ENCODE measurements at places on chromosomes 7 and 10. TPM values are rescaled to one million over a fixed set of nuclear protein-coding genes. Genes with fewer than 3 reads are reported as not detected.
A peak's percentile ranks its signal among the peaks of the same experiment; 100 is the strongest.

Gene ORAI2
- total RNA-seq: 29.8 TPM

Gene OR2A1
- not detected for total RNA-seq

Gene PNLIP
- total RNA-seq: not detected

Gene IFIT1B
- total RNA-seq: 0.82 TPM

Gene MKI67
- total RNA-seq: 13.6 TPM

Gene MSMB
- not detected for total RNA-seq

Gene ACTL6B
- total RNA-seq: 58.7 TPM

Gene PARG
- 67.7 TPM for total RNA-seq

Gene VOPP1
- 83.1 TPM for total RNA-seq

Gene SUN3
- 0.36 TPM for total RNA-seq

Gene SLC26A3
- total RNA-seq: 0.54 TPM

DNA sequence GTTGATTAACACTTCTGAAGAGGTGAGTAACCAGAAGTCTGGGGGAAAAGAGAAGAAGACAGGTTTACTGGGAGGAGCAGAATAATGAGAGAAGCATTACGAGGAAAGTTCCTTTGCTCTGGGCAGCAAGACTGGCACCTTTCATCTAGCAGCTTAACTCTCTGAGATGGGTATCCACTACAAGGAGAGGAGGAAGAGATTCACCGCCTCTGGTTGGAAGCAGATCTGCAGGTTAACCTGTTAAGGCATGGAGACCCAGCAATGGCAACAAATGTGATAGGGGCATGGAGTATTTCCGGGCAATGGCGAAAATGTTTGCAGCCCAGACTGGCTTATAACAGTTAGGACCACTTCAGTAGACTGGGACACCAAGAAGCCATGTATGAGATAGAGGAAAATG is 162.2 kb downstream of the TFEC start:
- DNase-seq: no peak

GRCh38 chr10:12201543-12201942 is 5.6 kb downstream of the CDC123 start:
- DNase-seq: no peak

GRCh38 chr10:112698133-112698817 is 251.3 kb downstream of the VTI1A start:
- DNase-seq: no peak

GRCh38 chr7:80773787-80774508 is 135.5 kb downstream of the CD36 start:
- DNase-seq: no peak

- DNase-seq: no peak
Observed at GRCh38 chr10:78648256-78648860, 420.4 kb upstream of the ZMIZ1 start.

- DNase-seq: no peak
Observed at GRCh38 chr10:123408660-123409059, 254.5 kb downstream of the BUB3 start.

GRCh38 chr10:14621037-14621436 is 153.7 kb downstream of the FAM107B start:
- DNase-seq: no peak

- DNase-seq: no peak
Observed at GRCh38 chr7:787332-788240, 44.7 kb upstream of the SUN1 start.

DNA sequence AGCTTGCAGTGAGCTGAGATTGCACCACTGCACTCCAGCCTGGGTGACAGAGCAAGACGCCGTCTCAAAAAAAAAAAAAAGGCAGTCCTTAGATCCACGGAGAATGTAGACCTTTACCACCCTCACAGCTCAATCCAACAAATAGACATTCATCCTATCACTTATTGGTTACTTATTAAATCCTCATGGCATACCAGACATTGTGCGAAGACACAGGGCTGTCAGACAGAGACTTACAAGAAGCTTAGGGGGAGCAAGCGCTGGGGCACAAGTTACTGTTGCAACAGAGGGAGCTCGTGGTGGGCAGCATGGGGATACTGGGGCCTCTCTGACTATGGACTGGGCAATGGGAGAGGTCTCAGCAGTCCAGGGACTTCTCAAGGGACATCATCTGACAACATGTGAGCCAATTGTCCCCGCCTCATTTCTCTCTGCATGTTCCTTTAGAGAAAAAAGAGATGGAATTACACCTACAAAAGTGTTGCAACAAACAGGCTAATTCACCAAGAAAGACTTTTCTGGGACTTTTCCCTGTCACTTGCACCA is 82.8 kb upstream of the TNS3 start:
- DNase-seq: no peak

- DNase-seq: no peak
Observed at GRCh38 chr7:121515630-121516401, 119.7 kb upstream of the FAM3C start.

GRCh38 chr10:47034441-47035051 is 123.3 kb downstream of the PTPN20 start:
- no peak for DNase-seq

DNA sequence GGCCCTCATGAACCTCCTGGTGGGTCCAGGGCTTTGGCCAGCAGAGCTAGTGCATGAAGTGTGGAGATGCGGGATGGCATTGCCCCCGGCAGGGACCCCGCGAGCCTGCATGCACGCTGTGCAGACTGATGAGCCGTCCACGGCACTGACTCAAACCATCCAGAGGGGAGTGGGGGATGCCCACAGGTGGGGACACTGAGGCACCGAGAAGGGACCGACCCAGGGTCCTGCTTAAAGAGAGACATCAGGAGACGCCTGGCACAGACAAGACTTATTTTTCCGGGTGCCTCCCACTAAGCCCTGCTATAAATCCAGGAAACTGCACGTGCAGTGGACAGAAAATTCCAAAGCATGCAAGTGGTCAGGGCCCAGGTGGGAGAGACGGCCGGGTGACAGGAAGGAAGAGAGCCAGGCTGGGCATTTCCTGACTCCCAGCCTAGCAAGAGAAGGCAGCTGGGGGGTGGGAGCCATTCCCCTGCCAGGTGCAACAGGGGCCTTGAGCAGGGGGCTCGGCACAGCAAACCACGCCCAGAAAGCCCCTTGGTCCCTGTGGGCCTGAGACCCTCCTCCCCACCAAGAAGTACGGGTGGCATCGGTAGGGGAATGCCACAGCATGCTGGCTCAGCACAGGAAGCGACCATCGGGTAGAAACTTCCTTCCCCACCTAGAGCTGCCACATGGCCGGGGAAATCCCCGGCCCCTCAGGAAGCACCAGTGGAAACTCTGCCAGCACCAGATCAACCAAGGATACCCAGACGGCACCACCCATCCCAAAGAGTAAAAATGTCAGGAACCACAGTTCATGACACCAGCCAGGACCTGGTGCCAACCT is 91.5 kb downstream of the FOXL3 start:
- DNase-seq: no peak

- DNase-seq: peak; percentile 53
Observed at GRCh38 chr7:139692723-139693122, 85.1 kb downstream of the HIPK2 start.

- no peak for DNase-seq
Observed at GRCh38 chr7:129950933-129951225, 1.9 kb downstream of the UBE2H start.

DNA sequence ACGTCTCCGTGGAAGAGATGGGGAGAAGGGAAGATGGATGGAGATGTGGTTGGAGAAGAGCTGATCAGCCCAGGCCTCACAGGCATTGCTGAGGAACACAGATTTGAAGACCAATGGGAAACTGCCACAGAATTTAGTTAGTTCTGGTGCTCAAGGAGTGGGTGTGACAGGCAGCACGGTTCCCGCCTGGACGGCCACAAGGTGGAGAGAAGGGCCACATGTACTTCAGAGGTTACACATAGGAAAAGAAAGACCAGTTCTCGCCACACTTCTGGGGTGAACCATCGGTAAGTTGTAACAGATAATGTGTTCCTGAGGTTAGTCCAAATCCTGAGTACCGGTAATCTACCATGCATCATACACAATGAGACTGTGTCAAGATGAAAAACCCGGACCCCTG is 29.5 kb upstream of the GJD4 start:
- no peak for DNase-seq

DNA sequence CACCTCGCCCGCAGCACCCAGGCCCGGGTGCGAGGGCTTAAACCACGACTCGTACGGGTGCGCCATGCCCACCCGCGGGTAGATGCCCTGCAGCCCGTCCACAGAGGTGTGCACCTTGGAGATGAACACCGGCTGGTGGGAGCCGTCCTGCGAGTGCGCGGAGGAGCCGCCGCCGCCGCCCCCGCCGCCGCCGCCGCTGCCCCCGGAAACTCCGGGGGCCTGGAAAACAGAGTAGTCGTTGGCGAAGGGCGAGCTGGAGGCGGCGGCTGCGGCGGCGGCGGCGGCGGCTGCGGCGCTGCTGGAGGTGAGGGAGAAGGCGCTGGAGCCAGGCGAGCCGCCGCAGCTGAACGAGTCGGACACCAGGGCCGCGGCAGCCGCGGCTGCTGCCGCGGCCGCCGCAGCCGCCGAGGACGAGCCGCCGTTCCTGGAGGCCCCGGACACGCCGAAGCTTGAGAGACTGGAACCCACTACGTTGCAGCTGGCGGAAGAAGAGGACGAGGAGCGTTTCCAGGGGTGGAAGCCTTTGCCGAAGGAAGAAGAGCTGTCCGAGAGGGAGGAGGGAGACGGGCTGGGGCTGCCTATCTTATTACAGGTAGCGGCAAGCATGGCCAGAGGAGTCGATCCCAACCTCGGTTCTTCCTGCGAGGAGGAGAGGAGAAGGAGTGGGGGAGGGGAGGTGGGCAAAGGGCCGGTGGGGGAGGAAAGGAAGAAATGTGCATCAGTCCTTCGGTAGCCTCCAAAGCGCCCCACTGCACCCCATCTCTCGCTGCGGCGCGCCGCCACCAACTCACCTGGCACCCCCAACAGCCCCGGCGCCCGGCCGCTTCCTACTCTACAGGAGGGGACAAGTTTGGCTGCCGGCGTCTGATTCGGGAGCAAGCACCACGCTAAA is 1.3 kb downstream of the SP8 start:
- DNase-seq: no peak

DNA sequence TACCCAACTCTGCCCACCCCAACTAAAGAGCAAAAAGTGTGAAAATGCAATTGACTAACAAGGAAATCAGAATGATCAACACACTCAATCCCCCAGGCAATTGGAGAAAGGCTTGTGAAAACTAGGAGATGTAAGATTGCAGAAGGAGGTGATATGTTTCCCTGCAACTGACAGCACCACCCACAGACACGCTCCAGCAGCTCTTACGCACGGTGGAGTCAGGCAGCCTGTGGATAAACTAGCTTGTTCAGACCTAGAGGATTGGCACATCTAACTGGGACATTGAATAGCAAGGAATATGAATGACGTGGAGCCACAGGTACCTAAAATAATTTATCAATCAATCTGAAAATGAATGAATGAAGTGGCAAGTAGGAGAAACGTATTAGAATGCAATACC is 125.7 kb upstream of the MYO3A start:
- DNase-seq: no peak

- no peak for DNase-seq
Observed at GRCh38 chr10:86391236-86391840, 24.7 kb upstream of the GRID1 start.

- DNase-seq: no peak
Observed at GRCh38 chr10:76631884-76632766, 1005.5 kb downstream of the KCNMA1 start.

DNA sequence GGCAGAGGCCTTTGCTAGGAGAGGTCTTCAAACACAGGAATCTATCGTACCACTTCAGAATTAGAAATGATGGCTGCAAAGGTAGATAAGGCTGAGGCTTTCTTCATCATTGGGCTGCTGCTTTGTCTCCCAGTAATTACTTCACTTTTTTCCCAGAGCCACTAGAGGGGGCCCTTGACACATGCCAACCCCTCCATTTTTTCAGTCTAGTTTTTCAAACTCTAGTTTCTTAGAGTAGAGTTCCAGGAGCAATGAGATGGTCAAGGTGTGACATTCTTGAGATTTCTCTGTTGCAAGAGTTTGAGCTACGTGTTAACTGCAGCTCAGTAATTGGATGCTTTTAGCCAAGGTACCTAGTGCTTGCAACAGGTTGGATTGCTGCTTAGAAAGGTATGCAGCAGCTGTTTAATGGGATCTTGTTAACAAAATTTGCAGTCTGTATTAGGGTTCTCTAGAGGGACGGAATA is 33.8 kb upstream of the RBM20 start:
- DNase-seq: peak; percentile 63

GRCh38 chr7:2004841-2005725 is 227.7 kb downstream of the MAD1L1 start:
- DNase-seq: no peak

DNA sequence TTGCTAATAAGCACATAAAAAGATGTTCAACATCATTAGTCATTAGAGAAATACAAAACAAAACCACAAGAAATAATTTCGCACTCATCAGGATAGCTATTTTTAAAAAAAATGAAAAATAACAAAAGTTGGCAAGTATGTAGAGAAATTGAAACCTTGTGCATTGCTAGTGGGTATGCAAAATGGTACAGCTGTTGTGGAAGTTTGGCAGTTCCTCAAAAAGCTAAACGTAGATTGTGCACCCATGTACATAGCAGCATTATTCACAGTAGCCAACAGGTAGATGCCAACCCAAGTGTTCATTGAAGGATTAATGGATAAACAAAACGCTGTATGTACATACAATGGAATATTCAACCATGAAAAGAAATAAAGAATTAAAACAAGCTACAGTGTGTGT is 35.3 kb upstream of the STARD3NL start:
- no peak for DNase-seq

GRCh38 chr7:9600974-9601373 is 1167.6 kb downstream of the NXPH1 start:
- DNase-seq: no peak

- DNase-seq: no peak
Observed at GRCh38 chr10:50402466-50402865, 151.2 kb upstream of the ASAH2 start.

GRCh38 chr7:70738151-70738885 is 393.6 kb upstream of the GALNT17 start:
- no peak for DNase-seq

DNA sequence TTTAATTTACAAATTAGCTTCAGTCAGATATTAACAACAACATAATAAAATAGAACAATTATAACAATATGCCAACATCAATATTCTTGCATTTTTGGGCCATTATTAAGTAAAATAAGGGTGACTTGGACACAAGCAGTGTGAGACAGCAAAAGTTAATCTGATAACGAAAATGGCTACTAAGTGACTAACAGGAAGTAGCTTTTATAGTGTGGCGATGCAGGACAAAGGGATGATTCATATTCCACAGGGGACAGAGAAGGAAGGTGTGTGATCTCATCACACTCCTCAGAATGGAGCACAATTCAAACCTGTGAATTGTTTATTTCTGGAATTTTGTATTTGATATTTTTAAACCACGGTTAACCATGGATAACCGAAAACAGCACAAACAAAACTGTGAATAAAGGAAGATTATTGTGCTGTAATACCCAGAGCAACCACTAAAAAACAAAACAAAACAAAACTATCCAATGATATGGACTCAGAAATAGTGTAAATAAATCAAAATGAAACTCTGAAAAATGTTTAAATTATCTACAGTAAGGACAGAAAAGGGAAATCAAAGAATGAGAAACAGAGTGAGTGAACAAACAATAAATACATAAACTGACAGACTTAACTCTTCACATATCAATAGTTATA is 66.9 kb upstream of the TFEC start:
- DNase-seq: no peak

- no peak for DNase-seq
Observed at GRCh38 chr10:118444069-118444468, 101.9 kb upstream of the FAM204A start.

GRCh38 chr7:144937199-144937598 is 101.3 kb upstream of the TPK1 start:
- DNase-seq: no peak

Data from cerebellum (tissue), 4 donors.